ENCODE measurements at places on chromosomes 5 and 9. TPM values are rescaled to one million over a fixed set of nuclear protein-coding genes. Genes with fewer than 3 reads are reported as not detected.

C9orf153 gene
- 0.19 TPM for total RNA-seq

SNCAIP gene
- not detected for total RNA-seq

DDX4 gene
- total RNA-seq = not detected

TSLP gene
- total RNA-seq = 0.51 TPM

ANKRD20A1 gene
- not detected for total RNA-seq

CDC20B gene
- total RNA-seq = 0.21 TPM

All from activated CD8-positive, alpha-beta memory T cell treated with anti-CD3 and anti-CD28 coated beads for 36 hours (primary cell).